ENCODE measurements at places on chromosomes 11 and 22. TPM values are rescaled to one million over a fixed set of nuclear protein-coding genes. Genes with fewer than 3 reads are reported as not detected.

The POU2AF2 gene
- not detected for total RNA-seq

The PPM1F gene
- total RNA-seq = 22.6 TPM

GRCh38 chr11:116691771-116692177, 81.0 kb downstream of the BUD13 start:
- peak; percentile 25 for DNase-seq

DNA sequence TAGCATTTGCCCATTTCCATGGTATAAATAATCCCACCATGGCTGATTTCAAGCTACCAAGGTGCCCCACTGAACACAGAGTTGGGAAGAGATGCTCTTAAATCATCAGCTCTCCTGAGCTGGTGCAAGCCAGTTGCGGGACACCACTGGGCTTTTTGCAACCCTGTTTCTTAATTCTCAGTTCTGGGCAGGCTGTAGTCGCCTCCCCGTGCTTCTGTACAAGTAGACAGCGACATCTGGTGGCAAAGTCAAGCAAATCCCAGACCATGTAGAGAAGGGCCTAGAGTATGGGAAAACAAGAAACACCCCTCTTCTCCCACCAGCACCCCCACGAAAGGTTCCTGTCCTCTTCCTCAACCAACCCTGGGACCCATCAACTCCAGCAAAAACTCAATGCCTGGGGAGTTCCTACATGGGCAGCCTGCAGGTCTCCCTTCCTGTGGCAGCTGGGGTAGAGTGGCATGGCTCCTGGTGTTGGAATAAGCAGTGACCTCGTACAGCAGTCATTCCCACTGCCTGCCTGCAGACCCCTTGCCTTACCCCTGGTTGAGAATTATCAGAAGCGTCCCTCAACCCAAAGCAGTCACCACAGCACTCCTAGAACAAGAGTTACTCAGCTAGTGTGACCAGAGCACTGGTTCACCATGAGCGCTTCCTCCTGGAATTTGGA, 68.4 kb downstream of the IGLL5 start:
- DNase-seq = peak; percentile 45

The BTBD10 gene
- total RNA-seq = 205 TPM

DNA sequence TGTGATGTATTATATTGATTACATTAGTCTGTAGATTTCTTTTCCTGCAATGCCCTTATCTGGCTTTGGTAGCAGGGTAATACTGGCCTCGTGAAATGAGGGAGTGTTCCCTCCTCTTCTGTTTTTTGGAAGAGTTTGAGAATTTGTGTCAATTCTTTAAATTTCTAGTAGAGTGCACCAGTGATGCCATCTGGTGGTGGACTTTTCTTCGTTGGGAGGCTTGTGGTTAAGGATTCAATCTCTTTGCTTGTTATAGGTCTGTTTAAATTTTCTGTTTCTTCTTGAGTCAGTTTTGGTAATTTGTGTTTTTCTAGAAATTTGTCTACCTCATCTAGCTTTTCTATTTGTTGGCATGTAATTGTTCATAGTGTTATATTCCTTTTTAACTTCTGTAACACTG, 18.9 kb downstream of the SHANK3 start:
- DNase-seq = no peak

The CACNA1I gene
- total RNA-seq = 6.7 TPM

DNA sequence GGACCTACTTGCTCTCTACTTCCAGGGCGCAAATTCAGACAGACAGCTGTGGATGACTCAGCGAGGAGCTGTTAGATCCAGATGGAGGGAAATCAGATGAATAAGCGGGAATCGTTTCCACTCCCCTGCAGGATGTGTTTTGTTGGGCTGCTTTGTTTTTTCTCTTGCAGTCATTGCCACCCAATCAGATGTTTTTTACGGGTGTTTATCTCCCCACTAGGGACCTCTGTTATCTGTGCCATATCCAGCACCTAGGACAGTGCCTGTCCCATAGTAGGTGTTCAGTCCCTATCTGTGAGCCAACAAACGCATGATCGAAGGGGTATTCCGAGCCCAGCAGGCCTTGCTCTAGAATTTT, 51.1 kb upstream of the PARVG start:
- no peak for DNase-seq

DNA sequence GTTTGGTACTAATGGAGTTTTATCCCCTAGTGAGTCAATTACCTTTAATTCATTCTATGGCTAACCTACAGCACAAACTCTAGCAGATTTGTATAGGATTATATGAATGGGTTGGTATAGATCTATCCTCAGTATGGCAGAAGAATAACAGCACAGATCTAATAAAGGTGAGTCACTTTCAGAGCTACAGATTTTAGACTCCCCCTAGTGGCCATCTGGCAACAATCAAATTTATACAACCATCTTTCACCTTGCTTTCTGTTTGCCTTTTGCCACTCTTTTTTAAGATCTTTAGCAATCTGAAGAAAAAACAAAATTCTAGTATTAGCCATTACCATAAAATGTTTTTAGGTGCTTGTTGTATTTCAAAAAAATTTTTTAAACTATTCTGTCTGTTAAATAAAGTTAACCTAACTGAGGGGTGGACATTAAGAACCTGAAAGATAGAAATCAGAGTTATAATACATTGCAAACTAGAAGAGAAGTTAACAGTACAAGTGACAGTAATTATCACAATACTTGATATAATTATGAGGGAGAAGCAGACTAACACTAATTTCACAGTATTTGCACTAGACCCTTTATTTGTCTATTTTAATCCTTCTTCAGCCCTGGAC, 25.8 kb downstream of the DDIAS start:
- no peak for DNase-seq

GRCh38 chr11:85947431-85948272, 92.5 kb downstream of the CCDC83 start:
- no peak for DNase-seq

GRCh38 chr11:5603326-5603725, 6.9 kb downstream of the TRIM6 start:
- no peak for DNase-seq

DNA sequence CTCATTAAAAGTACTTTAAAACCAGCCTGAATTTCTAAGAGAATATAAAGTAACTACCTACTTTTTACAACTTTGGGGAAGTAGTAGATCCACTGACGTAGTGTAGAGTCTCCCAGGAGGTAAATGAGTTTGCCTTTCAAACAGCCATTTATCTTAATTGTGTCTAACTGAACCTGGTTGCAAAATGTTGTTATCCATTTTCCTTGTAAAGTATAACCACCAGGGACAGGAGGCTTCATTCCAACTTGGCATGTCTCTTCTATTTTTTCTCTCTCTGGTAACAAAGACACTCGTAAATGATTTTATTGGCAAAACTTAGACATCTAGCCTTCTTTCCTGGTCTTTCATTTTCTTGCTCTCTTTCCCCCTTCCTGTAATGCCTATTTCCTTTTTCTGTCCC, 36.9 kb downstream of the NXPE1 start:
- no peak for DNase-seq

The NOX4 gene
- 8.4 TPM for total RNA-seq

GRCh38 chr22:42803389-42803788, 53.7 kb downstream of the ARFGAP3 start:
- DNase-seq = no peak

The CLTCL1 gene
- 11.1 TPM for total RNA-seq

GRCh38 chr22:33710326-33710725, 209.9 kb downstream of the LARGE1 start:
- DNase-seq = no peak

The GGTLC2 gene
- total RNA-seq = not detected

The PTPRCAP gene
- not detected for total RNA-seq

GRCh38 chr22:21947040-21948014, 5.3 kb downstream of the PPM1F start:
- no peak for DNase-seq

DNA sequence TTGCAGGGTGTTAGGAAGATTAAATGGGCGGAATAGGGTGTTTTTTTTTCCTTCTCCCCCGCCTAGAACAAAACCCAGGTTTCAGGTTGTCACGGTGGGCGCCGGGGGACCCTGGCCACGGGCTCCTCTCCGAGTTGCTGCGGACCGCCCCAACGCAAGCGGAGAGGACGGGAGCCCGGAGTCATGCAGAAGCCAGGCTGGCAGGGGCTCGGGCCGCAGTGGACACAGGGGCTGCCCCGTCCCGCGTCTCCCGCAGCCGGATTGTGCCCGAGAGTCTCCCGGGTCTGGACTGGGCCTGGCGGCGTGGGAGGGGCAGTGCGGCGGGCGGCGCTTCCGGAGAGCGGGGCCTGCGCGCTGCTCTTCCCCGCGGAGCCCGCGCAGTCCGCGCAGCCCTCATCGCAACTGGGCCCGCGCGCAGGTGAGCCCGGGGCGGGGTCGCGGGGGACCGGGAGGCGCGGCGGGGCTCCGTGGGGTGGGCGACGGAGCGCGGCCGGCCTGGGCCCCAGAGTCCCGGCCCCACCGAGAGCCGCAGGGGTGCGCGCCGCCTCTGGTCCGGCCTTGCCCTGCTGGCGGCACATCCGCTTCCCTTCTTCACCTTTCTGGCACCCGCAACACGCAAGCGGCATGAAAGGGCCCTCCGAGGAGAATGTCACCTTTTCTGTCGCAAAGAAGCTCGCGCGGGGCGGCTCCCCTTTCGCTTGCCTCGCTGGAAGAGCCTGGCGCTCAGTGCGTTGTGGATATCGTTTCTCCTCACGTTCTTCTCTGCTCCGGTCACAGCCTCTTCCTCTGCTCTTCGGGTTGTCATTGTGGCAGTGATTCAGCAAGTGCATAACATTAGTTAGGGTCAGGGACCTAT, at the start of gene TIRAP:
Gene TIRAP (plus strand): TSS at position 358 of the 856 bp plus-strand sequence. CDS start 7,802 bp downstream, outside the sequence.
- DNase-seq = peak; percentile 30

DNA sequence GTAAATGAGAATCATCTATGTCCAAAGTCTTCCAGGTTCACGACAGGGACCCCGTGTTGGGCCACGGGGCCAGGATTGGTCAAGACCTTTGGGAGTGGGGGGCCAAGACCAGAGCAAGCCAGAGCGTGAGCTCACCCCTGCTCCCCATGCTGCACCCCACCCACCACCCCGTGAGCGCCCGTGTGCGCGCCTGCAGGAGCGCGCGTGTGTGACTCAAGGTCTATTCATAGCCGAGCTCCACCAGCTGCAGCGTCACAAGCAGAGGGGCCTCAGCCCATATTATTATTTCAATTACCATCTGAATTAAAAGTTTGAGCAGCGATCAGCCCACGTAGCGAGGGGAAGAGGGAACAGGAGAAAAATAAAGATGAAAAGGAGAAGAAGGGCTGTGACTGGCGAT, 5.2 kb downstream of the KCNJ4 start:
- peak; percentile 53 for DNase-seq

GRCh38 chr11:105767931-105768330, 158.1 kb downstream of the GRIA4 start:
- no peak for DNase-seq

The SEC14L6 gene
- 1.4 TPM for total RNA-seq

GRCh38 chr11:78823588-78823987, 248.9 kb upstream of the NARS2 start:
- no peak for DNase-seq

GRCh38 chr22:40857309-40857855, 434 bp downstream of the XPNPEP3 start:
- no peak for DNase-seq

DNA sequence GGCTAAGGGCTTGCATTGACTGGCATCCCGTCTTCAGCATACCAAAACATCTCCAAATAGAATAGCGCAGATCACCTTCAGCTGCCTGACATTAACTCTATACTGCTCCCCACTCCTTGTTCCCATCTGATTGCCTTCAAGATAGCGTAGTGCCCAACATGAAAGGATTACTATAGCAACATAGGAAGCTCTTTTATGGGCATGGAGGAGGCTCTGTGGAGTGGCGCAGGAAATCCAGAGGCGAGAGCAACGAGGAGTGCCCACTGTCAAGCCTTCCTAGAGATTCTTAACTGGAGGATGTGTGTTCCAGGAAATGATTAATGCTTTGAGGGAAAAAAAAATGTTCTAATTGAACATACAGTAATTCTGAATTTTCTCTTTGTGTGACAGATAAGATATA, 213.3 kb downstream of the CADM1 start:
- no peak for DNase-seq

GRCh38 chr11:27717801-27718229, 17.6 kb upstream of the BDNF start:
- no peak for DNase-seq

The OR5M11 gene
- not detected for total RNA-seq

DNA sequence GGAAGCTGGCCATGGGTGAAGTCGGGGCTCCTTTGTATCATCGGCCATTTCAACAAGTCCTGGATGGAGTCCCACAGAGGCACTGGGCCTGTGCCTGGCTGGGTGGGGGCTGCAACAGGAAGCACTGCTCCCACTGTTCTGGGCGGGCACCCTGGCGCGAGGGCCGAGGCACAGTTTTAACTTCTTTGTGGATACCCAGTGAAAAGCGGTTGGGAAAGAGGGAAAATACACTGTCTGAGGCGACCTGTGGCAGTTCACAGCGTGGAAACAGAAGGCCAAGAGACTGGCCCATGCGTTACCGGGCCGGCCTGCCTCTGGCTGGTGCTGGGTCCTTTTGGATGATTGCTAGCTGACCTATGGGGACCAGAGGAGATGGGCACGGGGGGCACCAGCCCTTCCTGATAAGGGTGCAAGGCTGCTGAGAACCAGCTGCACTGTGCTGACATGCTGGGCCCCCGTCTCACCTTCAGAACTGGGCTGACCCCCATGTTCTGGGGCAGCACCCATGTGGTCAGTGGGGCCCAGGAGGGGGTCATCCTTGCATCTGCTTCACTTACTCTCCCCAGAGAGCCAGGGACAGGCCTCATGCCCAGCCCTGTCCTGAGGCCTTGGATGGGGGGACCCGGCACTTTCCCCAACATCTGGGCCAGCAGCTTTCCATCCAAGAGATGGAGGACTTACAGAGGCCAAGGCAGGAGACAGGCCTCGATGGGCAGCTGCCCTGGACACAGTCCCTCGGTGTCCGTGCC, 4.2 kb downstream of the OVOL1 start:
- no peak for DNase-seq

DNA sequence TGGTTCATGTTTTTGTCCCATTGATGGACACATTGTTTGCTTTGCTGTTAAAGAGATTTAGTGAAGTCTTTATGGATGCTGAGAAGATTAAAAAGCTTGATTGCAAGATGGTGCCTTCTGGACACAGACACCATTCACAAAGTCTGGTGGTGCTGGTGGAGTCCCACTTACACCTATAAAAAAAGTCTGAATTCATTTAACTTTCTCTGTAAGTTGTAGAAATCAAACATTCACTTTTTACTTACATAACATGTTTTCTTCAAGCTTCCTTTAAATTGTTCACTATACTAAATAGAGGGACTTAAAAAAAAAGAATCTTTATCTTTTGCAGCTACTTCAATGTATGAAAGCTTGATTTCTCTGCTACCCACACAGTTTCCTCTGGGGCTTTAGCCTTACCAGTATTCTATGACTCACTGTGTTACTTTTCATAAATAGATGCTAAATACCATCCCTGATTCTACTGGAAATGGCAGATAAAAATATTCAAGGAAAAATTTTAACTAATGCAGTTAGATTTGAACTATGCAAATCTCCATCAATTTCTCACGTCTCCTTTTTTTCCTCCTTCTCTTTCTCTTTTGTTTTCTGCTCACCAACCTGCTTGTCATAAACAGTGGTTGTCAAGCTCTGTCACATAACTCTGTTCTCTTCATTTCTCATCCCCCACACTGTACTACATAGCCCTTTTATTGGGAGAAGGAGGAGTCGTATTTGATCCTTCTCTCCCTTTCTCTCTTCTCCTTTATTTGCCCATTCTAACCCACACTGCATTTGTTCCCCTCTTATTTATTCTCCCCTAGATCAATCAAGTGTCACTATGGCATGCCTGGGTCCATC, 89.7 kb downstream of the FAM76B start:
- DNase-seq = no peak
